ENCODE measurements at places on chromosomes 3 and 15. TPM values are rescaled to one million over a fixed set of nuclear protein-coding genes. Genes with fewer than 3 reads are reported as not detected.
A peak's percentile ranks its signal among the peaks of the same experiment; 100 is the strongest.

Gene SLITRK3
- not detected for total RNA-seq

Gene CD200
- 12.1 TPM for total RNA-seq

Gene ZCWPW2
- under 0.01 TPM for total RNA-seq

Gene ADIPOQ
- total RNA-seq, result under 0.01 TPM

GRCh38 chr3:98954242-98954641 is 52.7 kb upstream of the DCBLD2 start:
- no peak for DNase-seq

DNA sequence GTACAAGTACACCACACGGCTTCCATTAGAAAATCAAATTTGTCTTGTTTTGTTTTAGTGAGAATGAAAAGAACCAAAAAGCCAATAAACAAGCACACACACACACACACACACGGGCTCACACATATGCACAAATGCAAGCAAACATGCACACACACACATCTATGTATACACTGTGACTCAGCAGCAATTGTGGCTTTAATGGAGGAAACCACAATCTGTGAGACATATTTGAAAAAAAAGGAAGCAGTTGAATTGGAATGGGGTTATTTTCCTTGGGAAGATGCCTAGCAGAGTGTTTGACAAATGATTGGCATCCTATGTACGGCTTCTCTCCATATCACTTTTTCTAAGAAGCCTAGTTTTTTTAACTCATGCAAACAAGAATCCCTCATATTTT is 201.1 kb upstream of the ARRDC4 start:
- DNase-seq, result peak; percentile 66

GRCh38 chr3:149462051-149462450 is 12.4 kb upstream of the TM4SF4 start:
- no peak for DNase-seq

DNA sequence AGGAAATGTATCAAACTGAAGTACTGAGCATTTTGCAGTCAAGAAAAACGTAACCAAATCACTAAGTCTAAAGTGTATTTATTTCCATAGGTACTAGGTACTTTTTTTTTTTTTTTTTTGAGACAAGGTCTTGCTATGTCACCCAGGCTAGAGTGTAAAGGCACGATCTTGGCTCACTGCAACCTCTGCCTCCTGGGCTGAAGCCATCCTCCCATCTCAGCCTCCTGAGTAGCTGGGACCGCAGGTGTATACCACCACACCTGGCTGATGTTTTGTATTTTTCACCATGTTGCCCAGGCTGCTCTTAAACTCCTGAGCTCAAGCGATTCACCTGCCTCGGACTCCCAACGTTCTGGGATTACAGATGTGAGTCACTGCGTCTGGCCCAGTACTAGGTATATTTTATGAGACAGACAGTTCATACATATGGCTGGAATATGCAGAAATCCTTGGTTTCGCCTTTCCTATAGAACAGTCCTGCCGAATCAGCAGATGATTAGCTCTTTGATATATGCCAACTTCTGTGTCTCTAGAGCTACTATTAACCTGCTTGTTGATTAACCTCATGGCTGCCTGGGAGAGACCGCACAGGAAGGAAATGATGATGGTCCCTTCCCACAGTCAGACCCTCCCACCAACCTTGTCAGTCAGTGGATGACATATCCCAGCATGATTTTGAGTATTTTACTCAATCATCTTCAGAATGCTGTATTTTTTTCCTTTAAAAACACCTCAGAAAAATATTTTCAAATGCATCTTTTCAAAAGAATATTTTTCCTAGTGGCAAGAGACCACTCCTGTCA is 32.3 kb downstream of the TMOD3 start:
- peak; percentile 43 for DNase-seq

- DNase-seq, result no peak
These were observed 92.0 kb downstream of the ALCAM start for GRCh38 chr3:105458518-105459215.

DNA sequence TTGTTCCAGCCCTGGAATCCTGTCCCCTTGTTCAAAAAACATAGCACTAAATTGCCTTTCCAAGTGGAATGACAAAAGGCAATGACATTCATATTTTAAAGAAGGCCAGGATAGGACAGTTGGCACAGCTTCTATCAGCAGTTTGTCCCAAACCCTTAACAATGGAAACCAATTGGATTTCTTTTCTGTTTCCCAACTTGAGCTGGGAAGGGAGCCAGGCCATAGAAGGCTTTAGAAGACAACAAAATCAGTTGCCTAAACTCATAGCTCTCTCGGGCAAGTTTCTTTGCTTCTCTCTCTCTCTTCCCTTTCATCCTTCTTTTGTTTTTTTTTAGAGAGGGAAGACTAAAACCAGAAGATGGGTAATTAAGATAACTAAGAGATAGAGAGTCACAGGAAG is 227.7 kb upstream of the TPRG1 start:
- no peak for DNase-seq

- no peak for DNase-seq
These were observed 25.2 kb downstream of the PLXNB1 start for GRCh38 chr3:48404440-48405342.

GRCh38 chr15:91515188-91515754 is 338.2 kb upstream of the SLCO3A1 start:
- DNase-seq, result peak; percentile 57

DNA sequence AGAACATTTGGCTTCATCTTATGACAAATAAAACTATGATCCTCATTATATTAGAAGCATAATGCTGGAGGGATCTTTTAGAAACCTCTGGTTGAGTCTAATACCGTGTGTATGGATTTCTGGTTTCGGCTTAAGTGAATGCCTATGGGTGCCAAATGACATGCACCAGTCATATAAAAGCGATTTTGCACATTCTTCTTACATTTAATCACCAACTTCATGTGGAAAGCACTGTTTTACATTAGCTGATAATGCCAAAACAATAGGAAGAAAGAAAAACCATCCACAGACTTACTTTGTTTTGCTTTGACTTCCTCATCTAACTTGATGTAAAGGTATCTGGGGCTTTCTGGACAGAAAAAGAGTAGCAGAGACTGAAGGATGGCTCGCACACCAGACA is 20.9 kb downstream of the SLC2A2 start:
- no peak for DNase-seq

DNA sequence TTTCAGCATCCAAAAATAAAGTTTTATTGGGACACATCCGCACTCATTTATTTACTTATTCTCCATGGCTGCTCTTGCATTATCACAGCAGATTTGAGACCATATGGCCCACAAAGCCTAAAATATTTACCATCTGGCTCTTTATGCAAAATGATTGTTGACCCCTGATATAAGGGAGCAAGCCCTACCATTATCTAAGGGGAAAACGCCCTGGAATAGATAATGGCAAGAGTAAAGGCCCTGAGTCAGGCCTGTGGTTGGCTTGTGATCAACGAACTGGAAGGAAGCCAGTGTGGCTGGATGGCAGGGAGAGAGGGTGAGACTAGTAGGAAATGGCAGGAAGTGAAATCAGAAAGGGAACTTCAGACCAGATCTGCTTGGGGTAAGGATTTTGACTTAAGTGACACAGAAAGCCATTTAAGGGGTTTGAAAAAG is 24.6 kb upstream of the DMXL2 start:
- peak; percentile 65 for DNase-seq

- DNase-seq, result peak; percentile 46
These were observed 8.5 kb upstream of the PLXND1 start for GRCh38 chr3:129614927-129615363.

GRCh38 chr15:39835550-39835949 is 52.9 kb upstream of the FSIP1 start:
- no peak for DNase-seq

GRCh38 chr3:28835751-28836150 is 445.1 kb upstream of the RBMS3 start:
- DNase-seq, result no peak

- no peak for DNase-seq
These were observed 358.1 kb downstream of the MECOM start for GRCh38 chr3:169305460-169305859.

- DNase-seq, result no peak
These were observed 51.6 kb downstream of the TP53BP1 start for GRCh38 chr15:43441316-43441715.
